ENCODE measurements at places on chromosomes 7 and 10.

DNA sequence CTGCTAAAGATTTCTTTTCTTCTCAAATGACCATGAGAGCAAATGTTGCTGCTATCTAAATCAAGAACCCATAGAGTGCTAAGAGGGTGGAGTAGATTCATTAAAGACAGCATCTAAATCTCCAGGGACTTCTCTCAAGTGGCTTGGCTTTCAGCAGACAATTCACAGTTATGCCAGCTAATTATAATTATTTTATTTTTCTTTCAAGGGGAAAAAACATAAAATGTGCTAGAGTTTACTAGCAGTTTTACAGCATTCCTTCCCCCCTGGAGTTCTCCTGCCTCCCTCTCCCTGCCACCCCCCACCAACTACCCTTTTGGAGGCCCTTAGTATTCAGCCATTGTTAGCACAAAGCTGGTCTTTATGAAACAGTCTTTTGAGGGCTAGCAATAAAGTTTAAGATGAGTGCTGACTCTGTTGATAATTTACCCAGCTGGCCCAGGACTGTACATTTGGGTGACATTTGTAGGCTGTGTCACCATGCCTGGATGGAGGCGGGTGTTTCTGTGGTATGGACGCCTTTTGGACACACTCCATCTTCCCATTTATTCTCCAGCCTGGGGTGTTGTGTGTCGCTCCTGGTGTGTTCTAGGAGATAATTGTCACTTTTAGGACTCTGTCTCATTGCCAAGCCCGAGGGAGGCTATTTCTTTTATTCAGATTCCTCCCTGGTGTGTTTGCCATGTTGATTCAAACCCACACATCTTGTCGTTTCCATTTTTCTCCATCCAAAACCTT is 160.2 kb downstream of the CREB5 start:
- DNase-seq, result peak; percentile 31

DNA sequence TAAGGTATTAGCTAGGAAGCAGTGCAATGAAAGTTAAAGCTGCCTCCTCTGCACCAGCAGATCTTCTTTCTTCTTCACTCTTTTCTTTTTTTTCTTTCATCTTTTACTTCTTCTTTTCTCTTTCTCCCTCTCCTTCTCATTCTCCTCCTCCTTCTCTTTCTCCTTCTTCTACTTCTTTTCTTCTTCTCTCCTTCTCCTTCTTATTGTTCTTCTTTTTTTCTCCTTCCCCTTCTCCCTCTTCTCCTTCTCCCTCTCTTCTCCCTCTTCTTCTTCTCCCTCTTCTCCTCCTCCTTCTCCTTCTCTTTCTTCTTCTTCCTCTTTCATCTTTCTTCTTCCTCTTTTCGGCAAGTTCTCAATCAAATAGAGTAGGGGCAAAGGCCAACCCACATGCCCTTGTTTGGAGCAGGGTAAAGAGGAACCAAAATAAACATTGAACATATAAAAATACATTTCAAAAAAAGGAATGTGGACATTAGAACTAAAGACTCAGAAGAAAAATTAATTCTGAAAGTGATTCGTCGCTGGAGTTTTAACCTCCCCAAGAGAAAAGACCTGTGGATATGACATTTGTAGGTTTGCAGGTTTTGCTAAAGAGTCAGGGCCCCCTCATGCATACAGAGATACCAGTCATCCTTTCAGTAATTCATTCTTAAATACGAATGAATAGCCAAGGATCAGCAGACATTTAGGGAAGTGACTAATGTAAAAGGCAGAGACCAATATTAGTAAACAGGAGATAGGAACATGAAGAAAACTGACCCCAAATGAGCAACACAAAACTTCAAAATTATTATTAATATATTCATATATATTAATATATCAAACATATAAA is 93.0 kb upstream of the RSU1 start:
- DNase-seq, result no peak

GRCh38 chr10:26269754-26270153 is 53.2 kb downstream of the GAD2 start:
- peak; percentile 50 for DNase-seq

- no peak for DNase-seq
Measured at GRCh38 chr7:130750755-130751154, 16.7 kb upstream of the KLF14 start.

DNA sequence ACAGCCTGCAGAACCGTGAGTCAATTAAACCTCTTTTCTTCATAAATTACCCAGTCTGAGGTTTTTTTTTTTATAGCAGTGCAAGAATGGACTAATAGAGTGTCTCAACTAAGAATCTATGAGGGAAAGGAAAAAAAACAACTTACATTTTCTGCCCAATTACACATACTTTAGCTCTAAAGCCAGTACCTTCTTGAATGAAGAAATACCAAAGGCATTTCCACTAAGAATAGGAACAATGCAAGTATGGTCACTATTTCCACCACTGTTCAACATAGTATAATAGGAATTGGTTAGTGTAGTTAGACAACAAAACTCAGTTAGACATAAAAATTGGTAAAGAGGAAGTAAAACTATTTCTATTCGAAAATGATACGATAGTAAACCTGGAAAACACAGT is 37.6 kb downstream of the MICU1 start:
- DNase-seq, result no peak
